ENCODE measurements at places on chromosomes 2 and 18.

- no peak for DNase-seq
Measured at GRCh38 chr2:69750246-69750645, 8.3 kb downstream of the ANXA4 start.

DNA sequence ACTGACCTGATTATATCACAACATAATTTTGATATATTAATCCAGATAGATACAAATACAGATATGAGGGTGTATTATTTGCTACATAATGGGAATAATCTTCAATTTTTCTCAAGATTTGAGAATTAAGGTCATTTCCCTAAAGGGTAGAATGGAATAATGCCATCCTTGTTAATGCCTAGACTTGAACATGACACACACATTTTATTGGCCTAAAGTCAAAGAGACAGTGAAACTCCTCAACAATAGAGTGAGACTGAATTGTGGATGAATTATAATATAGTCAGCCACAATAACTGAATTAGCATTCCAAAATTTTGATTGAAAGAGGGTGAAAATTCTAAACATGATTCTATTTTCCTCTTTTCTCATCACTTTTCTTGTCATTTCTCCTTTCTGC, 506.0 kb upstream of the CDH2 start:
- DNase-seq = no peak

DNA sequence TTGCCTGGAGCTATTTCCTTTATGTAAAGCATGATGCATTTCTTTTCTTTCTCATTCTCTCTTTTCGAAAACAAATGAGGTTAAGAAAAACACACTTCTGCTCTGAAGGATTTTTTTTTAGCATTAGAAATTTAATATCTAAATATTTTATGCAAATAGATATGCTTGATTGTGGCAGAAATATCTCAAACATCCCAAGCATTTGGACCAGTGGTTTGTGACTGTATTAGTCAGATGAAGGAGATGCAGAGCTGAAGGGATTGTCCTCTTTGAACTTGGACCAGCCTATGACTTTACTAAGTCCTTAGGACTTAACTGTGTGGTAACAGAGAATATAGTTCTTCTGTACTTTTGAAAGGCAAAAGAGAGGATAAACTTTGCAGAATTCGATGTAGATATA, 335.9 kb upstream of the NT5C1B start:
- DNase-seq = no peak

DNA sequence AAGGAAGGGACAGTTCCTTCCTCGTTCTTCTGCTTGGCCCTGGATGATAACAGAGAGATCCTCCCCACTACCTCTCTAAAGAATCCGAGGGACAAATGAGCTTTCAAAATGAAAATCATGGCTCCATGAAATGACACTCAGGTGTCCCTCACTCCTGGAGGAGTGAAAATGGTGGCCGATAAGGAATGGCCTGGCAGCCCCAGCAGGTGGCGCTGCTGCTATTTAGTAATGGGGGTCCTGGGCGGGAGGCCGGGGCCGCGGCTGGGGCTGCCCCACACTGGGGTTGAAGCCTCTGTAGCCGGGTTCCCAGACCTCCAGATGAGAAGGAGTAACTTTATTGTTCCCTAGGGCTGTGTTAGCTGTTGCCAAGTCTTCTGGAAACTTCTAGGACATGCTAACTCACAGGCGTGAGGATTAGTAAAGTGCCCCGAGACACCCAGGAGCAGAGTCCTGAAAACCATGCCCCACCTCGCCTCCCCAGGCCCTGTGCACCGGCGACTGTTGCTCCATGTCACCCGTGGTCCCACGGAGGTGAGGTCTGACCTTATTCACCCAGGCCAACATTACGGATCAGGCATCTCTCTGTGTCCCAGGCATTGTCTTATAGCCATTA, 138.0 kb downstream of the CTIF start:
- DNase-seq = no peak

DNA sequence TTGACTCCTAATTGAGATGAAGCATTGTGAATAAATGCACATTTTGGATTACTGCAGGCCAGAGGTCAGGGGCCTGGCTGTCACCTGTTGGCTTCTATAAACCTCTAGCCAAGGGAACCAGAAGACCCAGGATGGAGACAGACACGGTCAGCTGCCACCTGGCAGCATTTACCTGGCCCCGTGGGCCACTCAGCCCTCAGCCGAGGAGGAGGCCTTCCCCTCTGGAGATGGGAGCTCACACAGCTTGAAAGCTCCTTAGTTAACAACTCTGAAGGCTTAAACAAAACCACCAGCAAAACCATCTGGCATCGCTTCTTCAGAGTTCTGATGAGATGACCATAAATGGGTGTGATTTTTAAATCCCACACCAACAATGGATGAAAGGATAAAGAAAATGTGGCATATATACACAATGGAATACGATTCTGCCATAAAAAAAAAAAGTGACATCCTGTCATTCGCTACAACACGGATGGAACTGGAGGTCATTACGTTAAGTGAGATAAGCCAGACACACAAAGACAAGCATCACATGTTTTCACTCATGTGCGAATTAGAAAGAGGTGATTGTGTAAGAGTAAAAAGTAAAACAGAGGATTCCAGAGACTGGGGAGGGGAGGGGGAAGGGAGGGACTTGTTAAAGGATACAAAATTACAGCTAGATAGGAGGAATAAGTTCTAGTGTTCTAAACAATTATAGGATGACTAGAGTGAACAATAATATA, 218.4 kb downstream of the TMEM163 start:
- no peak for DNase-seq

GRCh38 chr2:17966798-17967197, 88.3 kb downstream of the KCNS3 start:
- no peak for DNase-seq

DNA sequence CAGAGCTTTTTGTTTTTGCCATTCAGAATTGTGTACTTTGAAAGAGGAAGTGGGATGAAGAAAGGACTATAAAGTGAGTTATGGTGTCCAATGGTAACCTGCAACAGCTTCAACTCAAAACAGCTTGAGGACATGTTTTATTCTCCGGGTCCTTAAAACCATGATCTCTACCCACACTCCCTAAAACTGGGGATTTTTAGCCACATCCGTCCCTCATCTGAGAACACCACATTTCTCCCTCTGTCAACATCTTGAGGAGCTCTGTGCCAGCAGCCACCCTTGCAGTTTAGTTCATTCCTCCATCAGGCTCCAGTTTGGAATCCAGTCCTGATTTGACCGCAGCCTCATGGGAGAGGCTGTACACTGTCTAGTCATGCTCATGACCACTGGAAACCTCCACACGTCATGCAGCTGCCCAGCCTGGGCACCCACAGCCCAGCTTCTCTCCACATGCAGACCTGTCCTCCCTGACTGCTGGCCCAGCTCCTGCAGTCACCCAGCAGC, 62.6 kb downstream of the C18orf63 start:
- no peak for DNase-seq

Data from spinal cord (tissue), 10 donors.